ENCODE measurements at places on chromosomes 3 and 15.

DNA sequence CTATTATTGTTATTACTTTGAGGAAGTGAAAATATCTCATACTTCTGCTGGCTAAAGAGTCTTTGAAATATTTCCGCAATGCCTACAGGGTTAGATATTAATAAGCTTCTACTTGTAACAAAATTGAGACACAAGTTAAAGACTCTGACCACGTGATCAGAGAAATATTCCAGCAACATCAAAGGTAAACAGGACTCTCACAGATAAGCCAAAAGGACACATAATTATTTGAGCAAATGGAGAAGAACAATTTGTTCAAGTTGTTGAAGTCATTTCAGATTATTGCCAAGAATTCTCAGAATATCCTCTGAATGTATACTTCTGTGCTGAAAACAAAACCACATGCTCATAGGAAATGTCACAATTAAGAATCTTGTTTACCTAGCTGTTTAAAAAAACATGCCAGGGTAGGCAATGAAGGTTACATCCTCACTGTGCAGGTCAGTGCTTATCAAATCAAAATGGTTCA lies 225.8 kb upstream of the ALCAM start:
- no peak for DNase-seq

- no peak for DNase-seq
Observed at GRCh38 chr3:158528076-158528674, 42.8 kb upstream of the MLF1 start.

- no peak for DNase-seq
Observed at GRCh38 chr3:52092891-52093290, 36.5 kb upstream of the DUSP7 start.

- no peak for DNase-seq
Observed at GRCh38 chr3:79139395-79140068, 628.3 kb downstream of the ROBO1 start.

GRCh38 chr3:28268989-28269388 lies 27.6 kb downstream of the CMC1 start:
- no peak for DNase-seq

Measured in activated naive CD4-positive, alpha-beta T cell treated with Interleukin-2 at 50 U/mL for 16 hours (primary cell).